Calu3 (cell line): ENCODE measurements at places on chromosomes 5 and 9. TPM values are rescaled to one million over a fixed set of nuclear protein-coding genes. Genes with fewer than 3 reads are reported as not detected.
A peak's percentile ranks its signal among the peaks of the same experiment; 100 is the strongest.

DIPK1B gene
- 4.0 TPM in 2 replicates for total RNA-seq

GRCh38 chr9:101706261-101706798 is 32.1 kb downstream of the GRIN3A start:
- no peak for DNase-seq

DNA sequence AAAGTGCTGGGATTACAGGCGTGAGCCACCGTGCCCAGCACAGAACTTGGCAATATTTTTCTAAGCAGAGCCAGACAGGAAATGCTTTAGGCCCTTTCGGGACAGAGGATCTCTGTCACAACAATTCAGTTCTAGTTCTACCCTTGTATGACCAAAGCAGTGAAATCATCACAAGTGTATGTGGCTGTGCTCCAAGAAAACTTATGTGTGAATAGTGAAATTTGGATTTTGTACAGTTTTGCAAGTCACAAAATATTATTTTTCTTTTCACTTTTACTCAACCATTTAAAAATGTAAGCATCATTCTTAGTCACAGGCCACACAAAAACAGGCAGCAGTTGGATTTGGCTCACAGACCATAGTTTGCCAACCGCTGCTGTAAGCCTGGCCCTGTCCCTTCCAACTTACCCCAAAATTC is 20.4 kb upstream of the PRUNE2 start:
- no peak for DNase-seq

GRCh38 chr5:80284720-80285119 is 28.9 kb upstream of the SERINC5 start:
- no peak for DNase-seq

DNA sequence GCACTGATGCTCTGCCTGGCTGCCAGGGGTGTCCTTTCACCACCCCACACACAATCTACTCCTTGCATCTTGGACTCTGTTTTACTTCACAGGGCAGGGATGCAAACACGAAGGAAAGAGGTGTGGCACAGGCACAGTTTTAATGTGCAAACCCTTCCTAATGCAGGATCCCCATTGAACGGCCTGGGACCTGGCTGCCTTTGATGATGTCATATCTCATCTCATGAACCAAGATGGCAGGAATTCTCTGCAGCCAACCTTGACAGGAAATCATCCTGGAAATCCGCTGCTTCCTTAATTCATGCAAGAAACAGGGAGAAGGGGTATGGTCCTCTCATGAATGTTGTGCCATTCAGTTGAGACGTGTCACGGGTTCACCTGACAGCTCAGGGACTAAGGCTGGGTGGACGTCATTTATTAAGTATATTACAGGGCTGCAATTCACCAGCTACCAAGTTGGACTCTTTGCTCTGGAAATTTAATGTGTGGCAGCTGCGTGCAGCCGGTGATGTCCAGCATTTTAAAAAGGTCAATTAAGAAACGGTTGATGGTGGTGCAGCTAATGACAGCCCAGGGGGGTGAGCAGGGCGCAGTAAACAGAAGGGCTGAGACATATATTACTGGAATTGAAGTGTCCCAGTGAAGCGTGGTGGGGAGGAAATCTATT is 91.5 kb downstream of the LMNB1 start:
- DNase-seq = no peak

DNA sequence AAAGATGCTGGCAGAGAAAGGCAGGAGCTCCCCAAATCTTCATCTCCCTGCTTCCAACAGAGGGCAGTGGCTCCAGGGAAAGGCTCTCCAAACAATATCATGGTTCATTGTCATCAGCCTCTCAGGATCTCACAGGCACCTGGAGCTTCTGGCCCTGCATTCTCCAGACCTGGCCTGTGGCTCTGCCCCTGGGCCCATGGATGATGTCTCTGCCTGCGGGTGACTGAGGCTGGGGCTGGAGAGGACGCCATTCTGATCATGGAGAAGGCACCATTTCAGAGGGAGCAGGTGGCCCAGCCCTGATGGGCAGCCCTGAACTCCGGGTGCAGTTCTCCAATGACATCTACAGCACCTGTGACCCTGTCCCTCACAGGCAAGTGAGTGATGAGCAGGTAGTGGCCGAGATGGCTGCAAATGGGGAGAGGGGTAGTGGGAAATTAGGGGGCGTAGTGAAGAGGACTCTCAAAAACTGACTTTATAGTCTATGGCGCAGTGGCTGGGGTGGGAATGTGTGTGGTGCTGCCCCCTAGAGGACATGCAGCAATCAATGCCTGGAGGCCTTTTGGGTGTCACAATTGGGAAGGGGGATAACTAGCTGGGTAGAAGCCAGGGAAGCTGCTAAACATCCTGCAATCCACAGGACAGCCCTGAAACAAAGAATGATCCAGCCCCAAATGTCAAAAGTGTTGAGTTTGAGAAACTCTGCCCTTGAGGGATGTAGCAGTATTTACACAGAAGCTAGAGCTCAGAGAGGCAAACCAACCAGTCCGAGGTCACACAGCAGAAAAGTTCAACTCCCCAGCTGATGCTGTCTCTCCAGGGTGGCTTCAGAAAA is 3.2 kb downstream of the SH3PXD2B start:
- peak; percentile 63 for DNase-seq
